Cerebellar nuclear complex (tissue), 1 donor: ENCODE measurements at places on chromosomes 1 and 21.

- no peak for DNase-seq
These were observed 215.1 kb downstream of the ST6GALNAC3 start for GRCh38 chr1:76289692-76290091.

GRCh38 chr1:29338908-29339575 is 102.7 kb downstream of the PTPRU start:
- DNase-seq = no peak

- DNase-seq = no peak
These were observed 123.7 kb downstream of the NTNG1 start for GRCh38 chr1:107264561-107264960.

DNA sequence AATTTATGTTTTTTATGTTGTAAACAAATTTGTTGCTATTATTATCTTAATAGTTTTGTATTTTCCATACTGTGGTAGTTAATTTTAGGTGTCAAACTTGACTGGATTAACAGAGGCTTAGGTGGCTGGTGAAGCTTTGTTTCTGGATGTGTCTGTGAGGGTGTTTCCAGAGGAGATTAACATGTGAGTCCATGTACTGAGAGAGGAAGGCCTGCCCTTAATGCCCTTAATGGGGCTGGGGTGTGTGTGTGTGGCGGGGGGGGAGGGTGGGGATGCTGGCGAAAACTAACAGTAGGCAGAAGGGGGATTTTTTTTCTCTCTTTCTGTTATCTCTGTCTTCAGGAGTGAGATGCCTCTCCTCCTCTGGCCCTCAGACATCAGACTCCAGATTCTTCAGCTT is 1.9 kb downstream of the OR14A16 start:
- no peak for DNase-seq

GRCh38 chr1:115373305-115373704 is 35.3 kb upstream of the NGF start:
- no peak for DNase-seq

- no peak for DNase-seq
These were observed 10.2 kb downstream of the SDHB start for GRCh38 chr1:17043676-17044075.

GRCh38 chr1:224929335-224930237 is at the start of gene DNAH14:
Gene DNAH14, plus strand, starts transcription at chr1:224929675. Its CDS starts 23,028 bp downstream, at chr1:224952703.
- DNase-seq = no peak

- no peak for DNase-seq
These were observed 220.1 kb upstream of the VAMP3 start for GRCh38 chr1:7550981-7551380.

GRCh38 chr1:179034720-179035119 is 9.0 kb downstream of the FAM20B start:
- DNase-seq = no peak

- no peak for DNase-seq
These were observed 16.4 kb downstream of the MTHFR start for GRCh38 chr1:11789126-11790067.

DNA sequence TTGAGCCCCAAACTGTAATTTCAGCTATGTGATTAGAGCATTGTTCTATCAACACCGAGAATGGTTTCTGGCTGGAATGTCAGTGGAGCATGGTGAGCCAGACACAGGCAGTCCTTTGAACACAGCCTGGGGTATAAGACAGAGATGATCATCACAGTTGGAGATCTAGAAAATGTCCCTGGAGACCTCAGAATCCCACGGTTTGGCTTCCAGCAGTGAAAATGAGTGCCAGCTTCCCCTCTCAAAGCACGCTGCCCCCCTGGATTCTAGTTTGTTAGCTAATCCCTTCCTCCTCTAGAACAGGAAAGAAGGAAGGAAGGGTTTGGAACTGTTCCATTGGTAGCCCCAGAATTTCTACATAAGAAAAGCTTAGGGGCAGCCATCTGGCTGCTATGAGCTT is 59.9 kb upstream of the JAK1 start:
- no peak for DNase-seq

- DNase-seq = no peak
These were observed 10.0 kb downstream of the ADAMTS1 start for GRCh38 chr21:26835027-26835713.

DNA sequence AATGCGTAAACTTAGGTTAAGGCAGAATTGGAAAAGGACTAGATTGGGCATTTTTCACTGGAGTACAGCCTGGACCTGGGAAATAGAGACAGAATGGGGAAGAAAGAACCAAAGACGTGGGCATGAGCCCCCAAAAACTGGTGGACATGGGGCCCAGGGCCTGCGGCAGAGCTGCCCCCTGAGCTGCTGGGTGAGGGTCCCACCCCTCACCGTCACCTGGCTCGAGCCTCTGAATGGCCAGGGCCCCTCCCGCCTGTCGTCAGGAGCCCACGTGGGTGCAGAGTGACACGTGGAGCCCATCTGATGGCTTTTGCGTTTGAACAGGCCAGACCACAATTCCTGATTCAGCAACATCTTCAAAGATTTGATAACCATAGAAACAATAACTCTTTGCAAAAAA is 360.9 kb upstream of the VAMP3 start:
- DNase-seq = no peak

DNA sequence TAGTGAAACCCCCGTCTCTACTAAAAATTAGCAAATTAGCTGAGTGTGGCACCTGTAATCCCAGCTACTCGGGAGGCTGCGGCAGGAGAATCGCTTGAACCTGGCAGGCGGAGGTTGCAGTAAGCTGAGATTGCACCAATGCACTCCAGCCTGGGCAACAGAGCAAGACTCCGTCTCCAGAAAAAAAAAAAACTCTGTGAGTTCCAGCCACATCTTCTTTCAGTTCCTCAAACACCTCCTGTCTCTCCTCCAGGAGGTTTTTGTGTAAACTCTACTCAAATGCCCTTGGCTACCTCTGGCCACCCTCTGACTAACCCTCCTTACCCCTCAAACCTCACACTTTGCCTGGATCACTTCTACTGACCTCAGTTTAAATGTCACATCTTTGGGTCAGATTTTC is 38.1 kb downstream of the RCSD1 start:
- no peak for DNase-seq

- peak; percentile 21 for DNase-seq
These were observed 3.7 kb upstream of the FABP3 start for GRCh38 chr1:31376375-31377134.

DNA sequence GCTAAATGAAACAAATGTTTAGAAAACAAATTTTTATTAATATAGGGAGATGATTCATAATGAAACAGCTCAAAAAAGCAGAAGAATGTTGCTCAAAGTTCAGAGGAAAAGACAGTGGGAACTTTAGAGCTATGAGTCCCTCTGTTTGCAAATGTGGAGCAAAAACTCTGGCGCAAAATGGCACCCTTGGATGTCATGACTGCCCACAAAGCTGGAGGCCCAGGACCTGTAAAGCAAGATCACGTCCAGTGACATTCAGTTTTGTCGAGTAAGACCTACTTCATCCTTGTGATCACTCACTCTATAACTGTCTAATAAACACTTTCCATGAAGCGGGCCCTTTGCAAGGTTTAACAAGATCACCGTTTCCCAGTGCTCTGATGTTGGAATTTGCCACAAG is 9.1 kb upstream of the EXO1 start:
- DNase-seq = no peak

DNA sequence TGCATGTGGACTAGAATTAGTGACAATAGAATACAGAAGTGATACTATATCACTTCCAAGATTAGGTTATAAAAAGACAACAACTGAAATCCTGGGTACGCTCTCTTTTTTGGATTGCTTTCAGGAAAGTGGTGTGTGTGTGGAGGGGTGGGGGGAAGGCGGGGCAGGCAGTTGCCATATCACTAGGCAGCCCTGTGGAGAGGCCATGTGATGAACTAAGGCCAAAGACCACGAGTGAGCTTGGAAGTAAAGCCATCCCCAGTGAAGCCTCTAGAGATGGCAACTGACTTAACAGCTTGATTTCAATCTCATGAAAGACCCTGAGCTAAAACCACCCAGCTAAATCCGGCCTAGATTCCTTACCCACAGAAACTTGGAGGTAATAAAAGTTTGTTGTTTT is 6.2 kb upstream of the ASPM start:
- no peak for DNase-seq

GRCh38 chr1:30192969-30193630 is 530.3 kb downstream of the MATN1 start:
- no peak for DNase-seq

GRCh38 chr21:16418226-16418625 is 688.4 kb downstream of the USP25 start:
- DNase-seq = no peak

GRCh38 chr1:103248417-103249102 is 140.2 kb upstream of the COL11A1 start:
- no peak for DNase-seq

DNA sequence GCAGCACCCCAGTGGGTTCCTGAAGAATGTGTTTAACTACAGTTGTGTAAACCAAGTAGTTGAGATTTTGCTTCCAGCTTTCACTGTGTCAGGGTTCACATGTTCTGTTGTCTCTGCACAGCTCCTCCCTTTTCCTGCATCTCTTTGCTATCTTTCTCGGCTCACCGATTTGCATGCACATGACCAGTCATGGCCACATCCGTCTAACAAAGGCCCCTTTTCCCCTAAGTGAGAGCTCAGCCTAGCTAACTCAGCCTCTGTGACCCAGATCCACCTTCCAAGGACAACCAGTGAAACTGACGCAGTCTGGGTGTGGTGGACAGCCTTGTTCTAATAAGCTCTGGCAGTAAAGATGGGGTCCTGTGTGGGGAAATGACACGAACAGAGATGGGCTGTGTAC is 101.1 kb downstream of the ZP4 start:
- no peak for DNase-seq

DNA sequence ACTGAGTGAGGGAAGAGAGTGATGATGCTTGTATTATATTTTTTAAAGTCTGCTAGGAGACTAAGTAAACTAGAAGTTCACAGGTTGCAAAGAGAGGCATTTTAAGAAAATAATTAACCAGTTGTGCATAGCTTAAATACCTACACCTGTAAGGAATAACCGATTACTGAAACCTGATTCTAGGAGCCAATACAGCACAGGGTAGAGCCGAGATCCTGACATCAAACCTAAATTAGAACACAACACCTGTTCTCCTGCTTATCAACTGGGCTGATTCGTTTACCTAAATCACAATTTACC is 54.8 kb downstream of the EPRS1 start:
- DNase-seq = no peak

DNA sequence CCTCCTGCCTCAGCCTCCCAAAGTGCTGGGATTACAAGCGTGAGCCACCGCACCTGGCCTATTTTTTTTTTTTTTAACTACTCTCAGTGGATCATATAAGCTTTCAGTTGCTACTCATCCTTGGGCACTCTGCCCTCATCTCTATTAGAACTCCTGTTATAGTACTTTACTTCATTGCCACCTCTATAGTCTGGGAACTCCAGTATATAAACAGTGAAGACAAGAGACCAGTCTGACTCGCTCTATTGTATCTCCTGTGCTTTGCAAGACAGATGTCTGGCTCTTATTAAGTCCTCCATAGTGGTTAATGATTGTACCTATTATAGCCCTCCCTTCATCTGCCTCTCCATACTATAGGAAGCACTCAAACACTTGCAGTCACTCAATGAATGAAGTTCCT is 15.1 kb downstream of the KHDRBS1 start:
- no peak for DNase-seq

DNA sequence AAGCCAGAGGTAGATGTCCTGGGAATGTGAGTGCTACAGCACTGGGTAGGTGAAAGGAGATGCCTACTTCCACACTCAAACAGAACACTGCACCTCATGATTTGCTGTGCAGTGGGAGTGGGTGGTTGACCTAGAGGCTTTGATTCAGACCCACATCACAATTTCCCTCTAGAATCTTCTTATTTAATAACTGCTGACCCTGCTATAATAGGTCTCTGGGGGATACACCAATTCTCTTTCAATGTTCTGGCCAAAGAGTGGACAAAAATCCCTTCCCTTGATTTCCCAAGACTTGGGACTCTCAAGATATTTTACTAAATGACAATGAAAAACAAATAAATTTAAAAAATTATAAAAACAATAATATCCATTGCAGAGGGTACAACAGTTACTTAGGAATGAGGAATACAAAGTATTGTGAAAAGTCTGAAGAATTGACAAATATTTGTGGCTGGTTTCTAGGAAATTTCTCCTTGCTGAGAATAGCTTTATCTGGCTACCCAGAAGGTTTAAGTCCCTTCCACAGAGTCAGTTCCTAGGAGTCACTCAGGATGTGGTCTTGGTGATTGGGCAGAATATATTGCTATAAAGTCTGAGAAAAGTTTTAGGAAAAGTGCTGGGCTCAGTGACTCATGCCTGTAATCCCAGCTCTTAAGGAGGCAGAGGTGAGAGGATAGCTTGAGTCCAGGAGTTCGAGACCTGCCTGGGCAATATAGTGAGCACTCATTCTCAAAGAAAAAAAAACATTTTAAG is 2.4 kb upstream of the FCGR2A start:
- DNase-seq = no peak

DNA sequence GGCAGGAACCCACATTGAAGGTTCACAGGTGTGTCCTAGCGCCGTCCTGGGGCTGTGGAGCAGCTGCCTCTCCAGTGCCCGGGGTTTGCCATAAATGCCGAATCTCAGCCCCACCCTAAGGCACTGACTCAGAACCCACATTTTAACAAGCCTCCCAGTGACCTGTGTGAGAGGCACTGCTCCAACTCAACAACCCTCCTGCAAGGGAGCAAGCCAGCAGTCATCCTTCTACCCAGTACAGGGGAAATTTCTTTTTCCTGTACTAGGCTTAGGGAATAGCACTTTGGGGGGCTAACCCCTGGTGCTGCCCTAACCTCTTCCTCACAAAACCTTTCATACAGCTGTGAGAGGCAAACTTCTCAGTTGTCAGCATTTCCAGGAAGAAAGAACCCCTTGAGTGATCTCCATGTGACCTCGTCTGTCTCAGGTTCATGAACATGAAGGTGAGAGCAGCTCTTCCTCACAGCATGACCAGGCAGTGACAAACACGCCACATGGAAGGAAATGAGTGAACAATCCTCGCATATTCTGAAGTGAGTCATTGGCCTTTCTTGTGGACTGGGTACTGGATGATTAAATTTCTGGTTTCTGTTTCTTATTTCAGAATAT is 11.4 kb upstream of the BCAR3 start:
- no peak for DNase-seq

GRCh38 chr1:160778976-160779375 is 17.0 kb upstream of the LY9 start:
- DNase-seq = no peak

DNA sequence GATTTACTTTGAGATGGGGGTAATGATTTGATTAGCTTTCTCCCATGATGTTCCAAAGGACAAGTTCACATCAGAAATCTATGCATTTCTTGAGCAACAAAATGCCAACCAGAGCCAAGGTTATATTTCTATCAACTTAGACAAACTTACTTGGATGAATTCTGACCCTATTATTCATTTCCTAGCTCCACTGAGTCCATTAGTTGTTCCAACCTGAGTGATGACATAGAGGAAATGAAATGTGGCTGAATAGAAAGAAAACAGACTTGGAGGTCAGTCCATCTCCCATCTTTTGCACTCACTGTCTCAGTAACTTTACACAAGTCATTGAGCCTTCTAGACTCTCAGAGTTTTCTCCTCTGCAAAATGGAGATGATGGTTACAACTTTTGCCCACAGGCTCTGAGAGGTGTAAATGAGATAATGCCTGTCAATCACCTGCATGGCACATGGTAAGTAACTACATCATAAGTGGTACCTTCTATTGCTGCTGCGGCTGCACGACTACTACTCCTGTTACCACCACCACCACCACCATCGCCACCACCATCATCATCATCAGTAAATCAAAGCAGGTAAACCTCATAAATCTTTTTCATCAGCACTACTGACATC is 98.2 kb downstream of the PTPN14 start:
- DNase-seq = no peak
